NCI-H187 (cell line): ENCODE measurements at places on chromosomes 1 and 21.

GRCh38 chr1:20473894-20474293, 12.1 kb downstream of the CAMK2N1 start:
- DNase-seq: no peak

DNA sequence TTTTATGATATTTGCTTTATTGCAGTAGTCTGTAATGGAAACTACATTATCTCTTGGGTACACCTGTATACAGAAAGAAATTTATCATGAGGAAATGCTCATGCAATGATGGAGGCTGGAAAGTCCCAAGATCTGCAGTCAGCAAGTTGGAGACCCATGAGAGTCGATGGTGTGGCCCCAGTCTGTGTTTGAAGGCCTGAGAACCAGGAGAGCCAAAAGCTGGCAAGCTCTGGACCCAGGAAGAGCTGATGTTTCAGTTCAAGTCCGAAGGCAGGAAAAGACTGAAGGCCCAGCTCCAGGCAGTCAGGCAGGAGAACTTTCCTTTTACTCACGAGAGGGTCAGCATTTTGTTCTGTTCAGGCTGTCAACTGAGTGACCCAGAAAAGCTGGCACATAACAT, 42.2 kb downstream of the B3GALT5 start:
- no peak for DNase-seq

DNA sequence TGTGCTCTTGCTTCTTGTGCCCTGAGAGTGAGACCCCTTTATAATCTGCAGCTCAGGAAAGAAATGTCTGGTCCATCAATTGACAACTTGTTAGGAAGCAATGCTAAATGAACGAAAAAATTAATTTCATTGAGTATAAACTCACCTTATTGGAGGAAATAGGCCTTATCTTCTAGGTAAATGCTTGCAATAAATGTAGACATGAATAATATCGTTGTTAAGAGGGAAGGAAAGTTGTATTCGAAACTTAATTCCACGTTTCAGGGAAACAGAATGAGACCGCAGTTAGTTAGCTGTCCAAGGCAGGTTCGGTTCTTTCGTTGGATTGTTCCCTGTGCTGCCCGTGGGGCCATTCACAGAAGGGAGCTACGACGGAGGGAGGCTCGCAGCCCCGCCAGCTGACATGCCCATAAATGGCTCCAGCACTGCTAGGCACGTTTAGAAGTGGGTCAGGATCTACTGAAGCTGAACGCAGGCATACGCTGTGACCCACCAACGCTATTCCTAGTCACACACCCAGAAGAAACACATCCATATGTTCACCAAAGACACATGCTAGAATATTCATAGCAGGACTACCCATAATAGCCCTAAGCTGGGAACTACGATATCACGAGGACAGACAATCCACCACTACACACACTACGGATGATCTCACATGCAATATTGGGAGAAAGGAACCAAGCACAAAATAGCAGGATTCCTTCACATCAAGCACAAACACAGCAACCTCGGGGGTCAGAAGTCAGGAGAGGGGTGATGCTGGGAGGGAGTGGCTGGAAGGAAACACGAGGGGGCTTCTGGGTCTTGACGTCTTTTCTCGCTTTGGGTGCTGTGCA, 56.2 kb upstream of the LBR start:
- no peak for DNase-seq

DNA sequence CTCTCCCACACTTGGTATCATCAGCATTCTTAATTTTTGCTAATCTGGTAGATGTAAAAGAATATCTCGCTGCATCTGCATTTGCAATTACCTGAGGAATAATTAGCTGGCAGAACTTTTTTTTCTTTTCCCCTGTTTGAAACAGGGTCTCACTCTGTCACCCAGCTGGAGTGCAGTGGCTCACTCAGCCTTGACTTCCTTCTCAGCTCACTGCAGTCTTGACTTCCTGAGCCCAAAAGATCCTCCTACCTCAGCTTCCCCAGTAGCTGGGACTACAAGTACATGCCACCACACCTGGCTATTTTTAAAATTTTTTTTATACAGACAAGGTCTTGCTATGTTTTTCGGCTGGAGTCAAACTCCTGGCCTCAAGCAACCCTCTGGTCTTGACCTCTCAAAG, 35.4 kb upstream of the ENAH start:
- DNase-seq: no peak

- DNase-seq: no peak
Measured at GRCh38 chr1:232904131-232904530, 46.3 kb upstream of the NTPCR start.

DNA sequence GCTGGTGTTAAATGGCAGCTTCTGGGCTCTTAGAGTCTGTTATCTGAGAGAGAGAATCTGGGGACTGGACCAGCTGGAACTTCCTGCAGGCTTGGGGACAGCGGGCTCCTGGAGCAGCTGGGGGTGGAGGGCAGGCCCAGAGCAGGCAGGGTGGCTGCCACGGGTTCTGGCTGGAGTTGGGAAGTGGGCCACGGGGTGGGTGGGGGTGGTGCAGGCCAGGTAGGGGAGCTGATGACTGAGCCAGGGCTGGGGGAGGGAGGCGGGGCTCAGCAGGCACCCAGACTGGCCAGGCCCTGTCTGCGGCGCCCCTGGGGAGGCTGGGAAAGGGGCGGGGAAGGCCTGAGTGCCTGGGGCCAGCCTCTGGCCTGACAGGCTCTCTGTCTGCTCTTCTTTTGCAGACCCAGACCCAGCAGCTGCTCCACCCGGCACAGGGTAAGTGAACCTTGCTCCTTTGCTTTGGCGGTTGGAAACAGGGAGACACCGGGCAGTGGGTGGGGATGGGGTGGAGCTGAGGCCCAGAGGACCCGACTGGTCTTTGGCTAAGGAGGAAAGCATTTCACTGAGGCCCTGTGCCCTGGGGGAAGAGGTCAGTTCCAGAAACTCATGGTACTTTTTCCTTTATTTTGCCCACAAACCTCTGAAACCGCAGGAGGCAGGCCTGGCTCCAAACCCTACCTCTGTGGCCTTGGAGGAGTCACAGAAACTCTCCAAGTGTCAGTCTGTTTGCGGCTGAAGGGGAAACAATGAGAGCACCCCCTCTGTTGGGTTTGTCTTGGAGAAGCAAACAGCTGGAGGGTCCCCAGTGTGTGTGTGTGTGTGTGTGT, 48.8 kb downstream of the ARHGEF10L start:
- DNase-seq: no peak

DNA sequence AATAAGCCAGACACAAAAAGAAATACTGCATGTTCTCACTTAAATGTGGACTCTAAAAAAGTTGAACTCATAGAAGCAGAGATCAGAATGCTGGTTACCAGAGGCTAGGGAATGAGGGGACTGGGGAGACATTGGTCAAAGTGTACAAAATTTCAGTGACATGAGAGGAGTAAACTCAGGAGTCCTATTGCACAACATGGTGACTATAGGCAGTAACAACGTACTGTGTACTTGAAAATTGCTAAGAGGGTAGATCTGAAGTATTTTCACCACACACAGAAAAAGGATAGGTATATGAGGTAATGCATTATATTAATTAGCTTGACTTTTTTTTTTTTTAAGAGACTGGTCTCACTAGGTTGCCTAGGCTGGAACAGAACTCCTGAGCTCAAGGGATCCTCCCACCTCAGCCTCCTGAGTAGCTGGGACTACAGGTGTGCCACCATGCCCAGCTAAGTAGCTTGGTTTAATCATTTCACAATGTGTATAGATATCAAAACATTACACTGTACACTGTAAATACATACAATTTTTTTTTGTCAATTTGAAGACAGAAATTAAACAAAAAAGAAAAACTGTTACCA, 7.4 kb downstream of the ZNF496 start:
- no peak for DNase-seq

- DNase-seq: no peak
Measured at GRCh38 chr1:101144671-101145448, 92.0 kb upstream of the S1PR1 start.

DNA sequence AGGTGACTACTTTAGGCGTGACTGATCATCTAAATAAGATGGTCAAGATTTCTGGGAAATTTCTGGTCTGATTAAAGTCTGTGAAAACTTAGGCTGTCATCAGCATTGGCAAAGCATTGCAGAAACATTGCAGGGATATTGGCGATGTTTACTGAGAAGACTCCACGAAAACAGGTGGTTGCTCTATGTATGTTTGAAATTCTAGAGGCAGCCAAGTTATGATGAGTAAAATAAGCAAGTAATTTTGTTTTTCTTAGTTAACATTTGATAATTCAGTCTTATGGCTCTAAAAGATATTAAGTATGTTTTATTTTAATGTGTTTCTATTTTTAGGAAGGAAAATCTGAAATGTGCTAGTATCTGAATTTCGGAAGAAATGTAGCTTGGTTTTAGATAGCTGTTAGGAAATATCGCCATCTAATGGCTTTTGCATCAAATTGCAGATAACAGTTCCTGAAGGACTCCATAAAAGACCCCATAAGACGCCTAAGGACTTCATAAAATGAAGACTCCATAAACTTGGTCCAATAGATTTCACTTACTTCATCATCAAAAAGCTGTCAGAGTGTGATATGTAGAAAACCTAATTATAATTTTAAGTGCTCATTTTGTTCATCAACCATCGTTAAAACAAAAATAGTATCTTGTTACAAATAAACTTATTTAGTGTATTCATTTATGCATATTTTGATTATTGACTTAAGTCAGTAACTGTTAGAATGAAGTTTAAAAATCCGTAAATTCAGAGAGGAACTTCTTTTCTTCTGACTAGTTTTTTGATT, 344.6 kb downstream of the RYR2 start:
- DNase-seq: no peak

GRCh38 chr21:46641656-46642055, 6.2 kb downstream of the PRMT2 start:
- DNase-seq: no peak

DNA sequence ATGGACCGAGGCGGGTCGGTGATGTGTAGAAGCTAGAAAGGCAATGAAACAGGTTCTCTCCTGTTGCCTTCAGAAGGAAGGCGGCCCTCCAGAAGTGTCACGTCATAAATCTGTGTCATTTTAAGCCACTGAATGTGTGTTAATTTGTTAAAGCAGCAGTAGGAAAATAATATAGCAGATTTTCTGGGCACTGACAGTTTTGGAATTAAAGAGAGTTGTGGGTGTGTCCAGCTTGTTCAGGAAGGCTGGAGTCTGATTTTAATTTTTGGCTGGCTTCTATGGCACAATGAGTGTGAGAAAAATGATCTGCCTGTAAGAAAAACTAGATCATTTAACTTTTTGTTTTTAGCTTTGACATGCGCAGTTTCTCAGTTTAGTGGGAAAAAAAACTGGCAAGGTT, 177.3 kb downstream of the EDEM3 start:
- no peak for DNase-seq

DNA sequence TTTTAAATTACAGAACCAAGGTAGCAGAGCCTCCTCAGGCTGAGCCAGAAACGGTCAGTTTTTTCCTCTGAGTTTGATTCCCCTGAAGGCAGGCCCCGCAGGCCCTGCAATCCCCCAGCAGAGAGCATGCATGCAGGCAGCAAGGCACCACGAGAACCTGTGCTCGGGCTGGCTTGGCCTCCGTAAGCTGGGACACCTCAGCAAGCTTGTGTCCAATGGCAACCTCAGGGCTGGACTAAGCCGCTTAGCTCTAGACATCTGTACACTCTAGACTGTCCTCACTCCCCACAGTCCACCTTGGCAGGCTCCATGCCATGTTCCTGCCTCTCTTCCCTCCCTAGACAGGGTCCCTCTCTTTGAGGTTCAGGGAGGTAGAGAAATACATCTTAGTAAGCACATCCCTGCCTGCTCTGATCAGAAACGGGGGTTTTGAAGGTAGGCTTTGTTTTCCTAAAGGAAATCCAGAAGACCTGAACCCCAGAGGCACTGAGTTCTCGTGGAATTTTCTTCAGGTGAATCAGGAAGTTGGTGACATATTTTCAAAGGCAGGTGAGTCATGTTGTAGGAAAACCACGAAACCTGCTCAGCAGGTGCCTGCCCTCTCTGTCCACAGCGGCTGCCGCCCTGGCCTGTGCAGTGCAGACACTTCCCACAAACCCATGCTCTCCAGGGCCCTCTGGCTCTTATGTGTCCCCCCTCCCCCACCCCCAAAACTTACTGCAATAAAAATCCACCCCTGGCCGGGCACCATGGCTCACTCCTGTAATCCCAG, 7.0 kb downstream of the TMEM63A start:
- DNase-seq: no peak
